HCT116 (cell line): ENCODE measurements at places on chromosomes 5 and 9.

GRCh38 chr5:137632716-137633115 is 103.2 kb downstream of the KLHL3 start:
- H3K4me1 ChIP-seq: no peaks in the 10 kb centered on the region
- H3K36me3 ChIP-seq: no peaks in the 10 kb centered on the region
- no peaks in the 10 kb centered on the region for H3K27me3 ChIP-seq
- no peak for DNase-seq
- no peak overlapping the region for H3K4me3 ChIP-seq
- H3K27ac ChIP-seq: no peak overlapping the region

DNA sequence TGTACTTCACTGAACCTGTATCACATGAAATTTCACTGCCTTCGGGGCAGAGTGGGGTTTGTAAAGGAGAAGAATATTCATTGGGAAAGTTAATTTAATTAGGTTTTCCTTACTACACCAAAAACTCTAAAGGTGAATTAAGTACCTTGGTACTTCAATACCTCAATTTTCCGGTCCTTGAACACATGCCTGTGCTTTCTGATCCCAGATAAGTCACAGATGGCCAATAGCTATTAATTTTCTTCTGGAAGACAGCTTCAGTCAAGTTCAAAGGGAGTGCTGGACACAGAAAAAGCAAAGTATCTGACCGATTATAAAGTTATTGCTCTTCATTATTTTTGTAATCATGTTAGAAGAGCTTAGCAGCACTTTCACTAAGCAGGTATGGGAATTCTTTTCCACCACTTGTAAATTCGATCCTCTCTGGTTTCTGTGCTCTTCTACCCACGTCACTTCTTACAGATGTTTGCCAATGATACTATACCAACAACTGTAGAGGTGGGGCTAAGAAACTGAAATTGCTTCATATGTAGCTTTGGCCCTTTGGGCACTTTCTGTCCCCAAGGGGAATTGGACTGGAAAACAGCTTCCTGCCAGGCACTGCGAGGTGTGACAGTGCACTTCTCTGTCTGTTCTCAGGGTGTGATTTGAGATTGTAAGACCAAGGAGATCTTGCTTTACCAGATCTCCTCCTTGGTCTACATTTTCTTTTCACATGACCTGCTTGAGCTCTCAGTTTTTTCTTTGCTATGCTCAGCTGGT is 164.0 kb downstream of the CCDC192 start:
- no peak overlapping the region for H3K27ac ChIP-seq
- H3K4me3 ChIP-seq: no peak overlapping the region
- H3K27me3 ChIP-seq: no peaks in the 10 kb centered on the region
- no peaks in the 10 kb centered on the region for H3K36me3 ChIP-seq

GRCh38 chr5:76408104-76408654 is 5.1 kb downstream of the IQGAP2 start:
- DNase-seq: no peak
- no peak overlapping the region for H3K4me3 ChIP-seq
- no peak overlapping the region for H3K27ac ChIP-seq

DNA sequence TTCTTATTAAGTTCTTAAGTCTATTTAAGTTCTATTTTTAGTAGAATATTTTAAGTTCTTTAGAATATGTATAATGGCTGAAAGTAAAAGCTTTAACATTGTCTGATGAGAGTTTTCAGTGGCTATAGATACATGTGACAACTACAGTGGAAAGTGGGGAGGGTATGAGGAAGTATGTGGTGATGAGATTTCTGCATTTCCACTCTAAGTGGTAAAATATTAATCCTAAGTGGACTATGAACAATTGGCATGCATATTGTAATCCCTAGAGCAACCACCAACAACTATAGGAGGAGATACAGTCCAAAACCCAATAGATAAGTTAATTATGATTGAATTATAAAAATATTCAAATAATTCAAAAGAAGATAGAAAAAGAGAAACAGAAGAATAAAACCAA is 183.6 kb downstream of the GADD45G start:
- H3K27ac ChIP-seq: no peak overlapping the region
- H3K4me3 ChIP-seq: no peak overlapping the region
- H3K4me1 ChIP-seq: no peaks in the 10 kb centered on the region
- H3K36me3 ChIP-seq: no peaks in the 10 kb centered on the region
- peaks cover 22% of the 10 kb centered on the region for H3K27me3 ChIP-seq

DNA sequence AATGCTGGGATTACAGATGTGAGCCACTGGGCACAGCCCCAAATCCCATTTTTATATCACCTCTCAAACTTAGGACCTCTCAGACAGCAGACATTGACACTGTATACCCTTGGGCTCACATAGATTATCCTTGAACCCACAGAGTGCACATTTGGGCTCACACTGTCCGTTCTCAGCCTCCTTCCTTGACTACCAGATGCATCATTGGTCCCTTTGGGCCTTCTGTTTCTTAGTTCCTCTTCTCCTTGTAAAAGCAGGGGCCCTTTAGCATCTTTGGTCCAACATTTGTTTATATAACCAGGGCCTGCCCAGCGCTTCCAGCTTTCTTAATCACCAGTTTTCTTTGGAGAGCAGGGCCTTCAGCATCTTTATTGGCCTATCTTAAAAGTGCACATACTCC is 126.2 kb downstream of the SEC61B start:
- no peak overlapping the region for H3K27ac ChIP-seq
- H3K27me3 ChIP-seq: no peaks in the 10 kb centered on the region
- no peaks in the 10 kb centered on the region for H3K4me1 ChIP-seq
- no peak for DNase-seq

GRCh38 chr5:67792891-67793290 is 422.7 kb upstream of the PIK3R1 start:
- H3K4me1 ChIP-seq: no peaks in the 10 kb centered on the region
- DNase-seq: no peak
- H3K27me3 ChIP-seq: no peaks in the 10 kb centered on the region
- H3K27ac ChIP-seq: no peak overlapping the region

DNA sequence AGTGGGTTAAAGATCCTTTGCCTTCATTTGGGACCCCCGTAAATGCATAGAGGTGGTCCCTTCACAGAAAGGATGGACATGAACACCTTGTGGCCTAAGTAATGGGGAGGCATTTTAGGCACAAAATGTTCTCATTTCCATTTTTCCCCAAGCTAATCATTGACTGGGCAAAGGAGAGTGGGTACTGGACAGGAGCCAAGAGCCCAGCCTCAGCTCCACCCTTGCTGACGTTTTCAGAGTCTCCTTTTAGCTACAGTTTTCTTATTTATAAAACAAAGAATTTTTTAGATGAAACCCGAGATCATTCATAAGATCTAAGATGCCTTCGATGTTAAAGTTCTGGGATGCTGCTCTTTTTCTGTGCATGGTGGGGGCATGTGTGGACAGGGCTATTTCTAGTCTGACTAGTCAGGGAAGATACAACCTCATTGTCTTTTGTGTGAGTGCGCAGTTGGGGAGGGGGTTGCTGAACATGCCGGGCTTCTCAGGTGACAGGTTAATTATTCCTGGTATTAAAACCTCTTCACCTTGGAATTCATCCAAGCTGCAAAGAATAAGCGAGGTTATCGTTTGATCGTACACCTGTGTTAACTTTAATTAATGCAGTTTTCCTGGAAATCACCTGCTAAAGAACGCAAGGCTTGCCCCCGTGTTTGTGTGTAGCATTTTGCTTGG is 48.4 kb downstream of the ADAMTS16 start:
- H3K36me3 ChIP-seq: no peaks in the 10 kb centered on the region
- no peaks in the 10 kb centered on the region for H3K27me3 ChIP-seq
- H3K4me1 ChIP-seq: no peaks in the 10 kb centered on the region
- no peak overlapping the region for H3K27ac ChIP-seq
- no peak for DNase-seq

DNA sequence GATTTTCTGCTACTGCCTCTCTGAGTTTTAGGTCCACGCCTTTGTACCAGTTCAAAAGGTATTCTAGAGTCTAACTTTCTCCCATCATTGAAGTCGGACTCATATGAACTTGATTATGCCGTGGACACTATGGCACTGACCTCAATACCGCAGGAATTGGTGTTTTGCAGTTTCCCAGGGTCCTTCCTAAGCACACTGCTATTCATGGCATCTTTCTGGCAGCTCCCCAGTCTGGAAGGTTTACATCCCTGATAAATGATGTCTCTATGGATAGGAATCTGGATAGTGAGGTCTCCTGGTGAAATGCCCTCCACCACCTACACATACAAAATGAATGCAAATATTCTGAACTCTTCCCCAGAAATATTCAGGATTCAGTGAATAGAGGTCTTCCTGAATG is 422.2 kb downstream of the CTNND2 start:
- no peak for DNase-seq
- no peaks in the 10 kb centered on the region for H3K27me3 ChIP-seq
- H3K27ac ChIP-seq: no peak overlapping the region

GRCh38 chr9:91858213-91859030 is 91.6 kb downstream of the ROR2 start:
- no peaks in the 10 kb centered on the region for H3K27me3 ChIP-seq
- DNase-seq: no peak
- no peak overlapping the region for H3K27ac ChIP-seq

- H3K27me3 ChIP-seq: no peaks in the 10 kb centered on the region
- no peak for DNase-seq
- H3K4me3 ChIP-seq: no peak overlapping the region
- H3K36me3 ChIP-seq: no peaks in the 10 kb centered on the region
- no peak overlapping the region for H3K27ac ChIP-seq
These were observed 195.3 kb upstream of the IER5L start for GRCh38 chr9:129373361-129373760.

DNA sequence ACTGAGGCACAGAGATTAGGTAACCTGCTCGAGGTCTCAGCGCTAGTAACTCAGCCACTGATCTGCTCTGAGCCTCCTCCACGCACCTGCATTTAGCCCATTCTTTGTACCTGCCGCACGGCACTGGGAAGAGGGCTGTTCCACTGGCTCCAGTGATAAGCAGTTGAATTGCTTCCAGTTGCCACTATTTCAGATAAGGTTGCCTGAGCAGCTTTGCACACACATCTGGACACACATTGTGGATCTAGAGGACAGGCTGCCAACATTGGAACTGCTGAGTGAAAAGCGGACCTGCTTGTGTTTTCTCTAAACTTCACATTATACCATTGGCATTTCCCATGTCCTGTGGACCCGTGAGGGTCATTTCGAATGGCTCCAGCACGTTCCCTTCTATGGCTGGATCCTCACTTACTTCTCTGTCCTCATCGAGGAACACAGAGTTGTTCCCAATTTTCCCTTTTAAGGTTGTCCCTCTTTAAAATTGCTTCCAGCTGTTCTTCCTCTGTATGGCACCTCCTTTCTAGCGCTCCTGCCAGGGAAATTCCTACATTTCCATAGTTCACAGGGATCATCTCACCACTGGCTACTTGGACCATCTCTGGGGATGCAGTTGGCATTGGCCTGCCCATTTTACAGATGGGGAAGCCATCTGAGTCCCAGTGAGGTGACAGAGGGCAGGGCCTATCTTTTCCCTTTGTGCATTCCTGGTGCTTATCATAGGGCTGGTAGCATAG is 45.9 kb upstream of the RPL26L1 start:
- H3K27ac ChIP-seq: no peak overlapping the region
- DNase-seq: no peak
- H3K36me3 ChIP-seq: no peaks in the 10 kb centered on the region; the same call in 1 of the 2 replicates
- H3K4me3 ChIP-seq: no peak overlapping the region
- no peaks in the 10 kb centered on the region for H3K4me1 ChIP-seq
- no peaks in the 10 kb centered on the region for H3K27me3 ChIP-seq

DNA sequence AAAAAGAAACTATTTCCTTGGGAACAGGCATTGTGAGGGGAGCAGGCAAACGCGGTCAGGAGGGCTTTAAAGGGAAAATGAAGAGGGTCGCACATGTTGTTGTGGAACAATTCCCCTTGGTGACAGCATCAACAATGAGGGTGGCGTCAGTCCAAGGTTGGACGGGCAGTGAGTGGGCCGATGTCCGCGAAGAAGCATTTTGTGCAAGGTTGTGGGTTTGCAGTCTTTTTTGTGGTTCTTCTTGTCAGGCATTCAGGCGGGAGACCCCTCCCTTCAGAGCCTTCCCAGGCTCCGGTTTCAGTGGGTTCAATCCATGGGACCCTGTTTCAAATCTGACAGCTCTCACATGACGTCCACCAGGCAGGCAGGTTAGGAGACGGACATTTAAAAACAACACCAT is 11.1 kb upstream of the SLC6A19 start:
- no peaks in the 10 kb centered on the region for H3K4me1 ChIP-seq
- no peaks in the 10 kb centered on the region for H3K27me3 ChIP-seq
- no peak overlapping the region for H3K27ac ChIP-seq
- no peak overlapping the region for H3K4me3 ChIP-seq

DNA sequence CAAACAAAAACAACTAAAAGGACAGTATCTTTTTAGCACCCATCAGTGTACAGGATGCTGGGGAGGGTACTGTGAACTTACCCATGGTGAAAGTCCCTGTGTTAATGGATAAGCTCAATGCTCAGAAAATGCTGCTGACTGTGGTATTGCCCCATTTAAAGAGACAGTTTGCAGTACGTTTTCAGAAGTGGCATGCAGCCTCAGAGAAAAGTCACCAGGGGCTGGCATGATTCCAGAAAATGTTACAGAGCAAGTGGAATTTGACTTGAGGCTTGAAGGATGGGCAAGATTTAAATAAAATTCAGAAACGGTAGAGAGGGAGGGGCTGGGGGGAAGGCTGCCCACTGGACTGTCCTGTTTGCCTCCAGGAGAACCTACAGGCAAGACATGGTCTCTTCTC is 7.2 kb downstream of the S1PR3 start:
- peaks cover 2% of the 10 kb centered on the region; the same call in 1 of the 2 replicates for H3K27me3 ChIP-seq
- no peaks in the 10 kb centered on the region for H3K4me1 ChIP-seq

GRCh38 chr9:94613003-94613402 is 19.4 kb upstream of the FBP2 start:
- no peak for DNase-seq
- H3K27me3 ChIP-seq: no peaks in the 10 kb centered on the region
- H3K27ac ChIP-seq: no peak overlapping the region
- H3K36me3 ChIP-seq: no peaks in the 10 kb centered on the region
- H3K4me3 ChIP-seq: no peak overlapping the region

GRCh38 chr5:159971931-159972461 is 36.9 kb upstream of the TTC1 start:
- no peaks in the 10 kb centered on the region for H3K27me3 ChIP-seq
- H3K36me3 ChIP-seq: no peaks in the 10 kb centered on the region
- no peaks in the 10 kb centered on the region for H3K4me1 ChIP-seq
- no peak overlapping the region for H3K27ac ChIP-seq
- no peak for DNase-seq

GRCh38 chr5:33470544-33470943 is 29.8 kb downstream of the TARS1 start:
- H3K27ac ChIP-seq: no peak overlapping the region
- H3K4me3 ChIP-seq: no peak overlapping the region
- H3K36me3 ChIP-seq: peaks cover 39% of the 10 kb centered on the region
- H3K4me1 ChIP-seq: no peaks in the 10 kb centered on the region

- H3K27me3 ChIP-seq: no peaks in the 10 kb centered on the region
- H3K36me3 ChIP-seq: no peaks in the 10 kb centered on the region
- H3K27ac ChIP-seq: no peak overlapping the region
- DNase-seq: no peak
These were observed 3.4 kb downstream of the ASS1 start for GRCh38 chr9:130448035-130448624.

- no peak overlapping the region for H3K4me3 ChIP-seq
- 0 out of 2 replicates have a peak, but pooled peaks cover 3% of the 10 kb centered on the region for H3K4me1 ChIP-seq
- H3K36me3 ChIP-seq: no peaks in the 10 kb centered on the region
These were observed 154.8 kb upstream of the TBC1D2 start for GRCh38 chr9:98410185-98410697.

GRCh38 chr9:1869843-1870242 is 145.3 kb upstream of the SMARCA2 start:
- no peaks in the 10 kb centered on the region for H3K36me3 ChIP-seq
- DNase-seq: peak; percentile 7
- H3K4me3 ChIP-seq: no peak overlapping the region
- H3K4me1 ChIP-seq: no peaks in the 10 kb centered on the region
